ENCODE measurements at places on chromosomes 12 and 14.

- no peak for DNase-seq
Observed at GRCh38 chr12:46377678-46378077, 5.1 kb upstream of the SLC38A2 start.

GRCh38 chr12:66934302-66935062, 255.6 kb upstream of the GRIP1 start:
- DNase-seq, result no peak

- no peak for DNase-seq
Observed at GRCh38 chr12:119692997-119693396, 25.1 kb downstream of the PRKAB1 start.

- DNase-seq, result no peak
Observed at GRCh38 chr14:69605738-69606137, 5.7 kb upstream of the SUSD6 start.

GRCh38 chr14:77822741-77823140, 22.8 kb downstream of the ADCK1 start:
- no peak for DNase-seq

GRCh38 chr14:76950055-76951020, 78.2 kb downstream of the IRF2BPL start:
- no peak for DNase-seq

DNA sequence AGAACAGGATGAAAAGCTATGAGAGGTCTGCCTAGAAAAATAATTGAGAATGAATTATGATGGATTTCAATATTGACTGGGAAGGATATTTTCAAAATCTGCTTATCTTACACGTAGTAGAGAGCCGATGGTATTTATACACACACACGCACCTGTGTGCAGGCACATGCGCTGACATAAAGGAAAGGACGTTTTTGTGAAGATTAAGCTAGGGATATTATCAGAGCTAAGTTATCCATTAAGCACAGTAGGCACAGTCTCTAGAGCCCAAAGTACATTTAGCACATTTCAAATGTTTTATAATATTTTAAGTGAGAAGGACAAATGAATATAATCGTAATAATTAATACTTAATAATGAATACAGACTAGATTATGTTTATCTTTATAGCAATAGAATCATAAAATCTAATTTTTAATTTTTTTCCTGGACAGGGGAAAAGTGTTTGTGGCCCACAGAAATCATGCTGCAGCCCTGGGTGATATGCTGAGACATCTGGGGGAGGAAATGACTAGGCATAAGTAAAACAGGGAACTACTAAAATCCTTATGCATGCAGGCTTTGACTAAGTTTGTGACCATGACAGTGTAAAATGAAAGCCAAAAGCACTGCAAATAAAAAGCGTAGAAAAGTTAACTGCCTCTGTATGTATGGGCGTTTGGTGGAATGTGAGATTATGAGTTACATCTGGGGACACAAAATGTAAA, 146.1 kb downstream of the KITLG start:
- DNase-seq, result no peak

DNA sequence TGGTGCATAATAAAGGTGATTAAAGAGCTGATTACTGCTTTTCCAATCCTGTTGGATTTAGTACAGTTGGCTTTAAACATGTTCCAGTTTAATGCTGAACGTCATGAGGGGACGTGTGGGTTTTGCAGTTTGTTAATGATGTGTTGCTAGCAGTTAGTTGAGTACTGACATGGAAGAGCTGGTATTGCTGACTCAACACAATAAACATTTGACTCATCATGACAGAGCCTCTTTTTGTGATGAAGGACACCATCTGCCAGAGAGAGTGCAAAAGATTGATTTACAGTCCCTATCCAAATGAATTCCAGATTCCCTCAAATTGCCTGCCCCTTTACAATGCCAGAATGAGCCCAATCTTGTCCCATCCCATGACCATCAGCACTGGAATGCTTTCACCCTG, 346.2 kb upstream of the PRICKLE1 start:
- DNase-seq, result no peak

DNA sequence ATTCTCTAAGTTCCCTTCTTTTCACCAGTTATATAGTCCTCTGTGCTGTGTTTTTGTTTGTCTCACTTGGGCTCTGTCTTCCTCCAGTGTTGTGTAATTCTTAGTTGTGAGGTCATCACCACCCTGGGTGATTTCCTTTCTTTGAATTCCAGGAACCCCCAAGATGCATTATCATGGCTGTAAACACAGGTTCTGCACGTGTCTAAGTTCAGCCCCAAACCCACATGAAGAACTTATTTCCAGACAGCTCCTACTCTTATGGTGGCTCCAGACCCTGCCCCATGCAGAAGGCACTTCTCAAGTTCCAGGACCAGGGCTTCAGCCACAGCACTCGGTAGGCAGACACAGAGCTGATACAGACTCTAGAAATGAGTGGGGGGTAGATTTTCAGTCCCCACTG, 560.5 kb downstream of the BCL11B start:
- DNase-seq, result no peak

GRCh38 chr12:1436015-1436414, 158.4 kb downstream of the FBXL14 start:
- DNase-seq, result no peak

DNA sequence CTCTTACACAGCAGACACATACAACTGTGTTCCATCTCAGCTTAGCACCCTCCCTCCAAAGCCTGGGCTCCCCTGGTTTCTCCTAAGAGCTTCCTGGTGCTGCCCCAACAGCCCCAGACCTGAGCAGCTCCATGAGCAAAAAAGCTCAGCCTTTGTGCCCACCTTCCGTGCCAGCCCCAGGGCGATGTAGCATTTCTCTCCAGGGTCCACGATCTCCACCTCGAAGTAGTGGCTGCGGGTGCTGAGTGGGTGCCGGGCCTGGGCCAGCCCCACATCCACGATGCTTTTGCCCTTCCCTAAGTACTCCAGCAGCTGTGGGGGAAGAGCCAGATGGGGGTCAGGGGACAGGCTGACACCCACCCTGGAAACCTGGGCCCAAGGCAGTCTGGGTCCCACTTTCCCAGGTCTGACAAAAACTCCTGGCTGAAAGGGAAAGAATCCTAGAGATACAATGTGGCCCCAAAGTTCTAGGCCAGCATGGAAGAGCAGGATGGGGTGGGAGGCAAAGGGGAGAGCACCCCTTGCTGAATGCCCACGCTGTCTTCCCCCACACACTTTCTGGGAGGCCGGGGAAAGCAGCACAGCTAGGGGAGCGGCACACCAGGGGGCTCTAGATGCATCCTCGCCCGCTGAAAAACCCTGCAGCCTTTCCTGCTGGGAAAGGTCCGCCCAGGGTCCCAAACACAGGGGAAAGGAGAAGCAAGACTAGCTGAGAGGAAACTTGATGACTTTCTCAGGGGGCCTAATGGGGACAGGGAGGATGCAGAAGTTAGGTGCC, 11.0 kb downstream of the SPRYD3 start:
- no peak for DNase-seq

All from activated CD4-positive, alpha-beta T cell treated with anti-CD3 and anti-CD28 coated beads for 4 hours (primary cell).